ENCODE measurements at places on chromosomes 12 and 14.
A peak's percentile ranks its signal among the peaks of the same experiment; 100 is the strongest.

DNA sequence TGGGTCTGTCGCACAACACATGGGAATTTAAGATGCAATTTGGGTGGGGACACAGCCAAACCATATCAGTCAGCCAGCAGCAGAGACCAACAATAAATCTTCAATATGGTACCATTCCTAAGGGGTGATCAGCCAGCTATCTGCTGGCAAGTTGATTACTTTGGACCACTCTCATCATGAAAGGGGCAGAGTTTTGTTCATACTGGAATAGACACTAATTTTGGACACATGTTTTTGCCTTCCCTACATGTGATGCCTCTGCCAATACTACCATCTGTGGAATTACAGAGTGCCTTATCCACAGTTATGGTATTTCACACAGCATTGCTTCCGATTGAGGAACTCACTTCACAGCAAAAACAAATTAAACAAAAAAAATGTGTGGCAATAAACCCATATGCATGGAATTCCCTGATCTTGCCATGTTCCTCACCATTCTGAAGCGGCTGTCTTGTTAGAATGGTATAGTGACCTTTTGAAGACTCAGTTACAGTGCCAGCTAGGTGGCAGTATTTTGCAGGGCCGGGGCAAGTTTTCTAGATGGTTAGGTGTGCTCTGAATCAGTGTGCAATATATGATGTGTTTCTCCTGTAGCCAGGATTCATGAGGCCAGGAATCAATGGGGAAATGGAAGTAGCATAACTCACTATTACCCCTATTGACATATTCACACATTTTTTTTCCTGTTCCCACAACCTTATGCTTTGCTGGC lies 179.0 kb upstream of the IGF1 start:
- no peak for DNase-seq

GRCh38 chr12:68225576-68226476 lies at the start of gene IL26:
TSS of gene IL26 (minus strand) at chr12:68225810. CDS start at chr12:68225756, 54 bp downstream.
- no peak for DNase-seq

DNA sequence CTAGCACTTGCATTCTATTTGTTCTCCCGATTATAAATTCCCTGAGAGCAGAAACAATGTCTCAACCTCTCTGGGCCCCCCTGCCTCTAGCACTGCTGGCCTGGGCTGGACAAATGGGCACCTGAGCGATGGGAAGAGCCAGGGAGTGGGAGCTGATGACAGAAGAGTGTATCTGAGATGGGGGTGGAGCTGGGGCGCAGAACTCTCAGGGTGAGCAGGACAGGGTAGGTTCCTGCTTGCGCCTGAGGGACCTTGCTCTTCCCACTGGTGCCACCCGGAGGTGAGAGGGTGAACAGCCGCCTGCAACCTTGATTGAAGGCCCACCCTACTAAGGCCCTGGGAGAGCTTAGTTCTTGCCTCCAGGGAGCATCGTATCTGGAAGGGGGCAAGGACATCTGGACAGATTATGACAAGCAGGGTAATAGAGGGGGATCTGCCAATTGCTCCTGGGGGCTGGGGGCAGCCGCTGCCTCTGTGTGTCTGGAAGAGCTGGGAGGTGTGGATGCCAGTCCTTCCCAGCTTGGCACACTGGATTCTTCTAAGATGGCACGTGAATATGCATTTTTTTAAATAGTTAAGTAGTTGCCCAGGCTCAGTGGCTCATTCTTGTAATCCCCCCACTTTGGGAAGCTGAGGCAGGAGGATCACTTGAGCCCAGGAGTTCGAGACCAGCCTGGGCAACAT lies 43.0 kb upstream of the TSPAN9 start:
- DNase-seq = peak; percentile 72

- no peak for DNase-seq
These were observed 248.6 kb upstream of the KRR1 start for GRCh38 chr12:75759842-75760572.

DNA sequence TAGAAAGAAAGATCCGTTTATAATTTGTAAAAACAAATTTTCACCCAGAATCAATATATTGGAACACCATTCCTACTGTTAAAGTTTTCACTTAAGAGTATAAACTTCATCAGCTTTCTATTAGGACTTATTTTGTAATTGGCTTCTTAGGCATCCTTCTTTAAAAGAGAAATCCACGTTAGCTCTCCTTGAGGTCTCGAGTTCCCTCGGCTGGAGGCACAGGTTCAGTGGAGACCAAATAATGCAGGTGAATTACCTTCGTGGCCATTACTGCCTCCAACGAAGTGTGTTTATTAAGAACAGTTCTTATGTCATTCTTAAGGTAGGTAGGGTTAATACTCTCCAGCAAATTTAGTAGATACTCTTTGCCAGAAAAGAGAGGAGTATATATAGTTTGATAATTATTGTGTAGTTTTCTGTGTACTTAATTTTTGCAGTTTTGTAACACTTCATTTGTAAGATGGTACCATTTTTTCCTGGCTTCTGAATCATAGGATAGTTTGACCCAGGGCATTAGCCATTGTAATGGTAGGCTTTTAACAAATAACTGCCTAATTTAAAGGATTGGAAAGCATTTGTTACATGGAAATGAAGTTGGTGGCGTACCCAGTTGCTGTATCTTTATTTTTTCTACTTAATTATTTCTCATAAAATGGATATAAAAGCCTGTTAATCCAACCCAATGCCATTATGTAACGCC lies 2.2 kb downstream of the CALM1 start:
- DNase-seq = no peak

DNA sequence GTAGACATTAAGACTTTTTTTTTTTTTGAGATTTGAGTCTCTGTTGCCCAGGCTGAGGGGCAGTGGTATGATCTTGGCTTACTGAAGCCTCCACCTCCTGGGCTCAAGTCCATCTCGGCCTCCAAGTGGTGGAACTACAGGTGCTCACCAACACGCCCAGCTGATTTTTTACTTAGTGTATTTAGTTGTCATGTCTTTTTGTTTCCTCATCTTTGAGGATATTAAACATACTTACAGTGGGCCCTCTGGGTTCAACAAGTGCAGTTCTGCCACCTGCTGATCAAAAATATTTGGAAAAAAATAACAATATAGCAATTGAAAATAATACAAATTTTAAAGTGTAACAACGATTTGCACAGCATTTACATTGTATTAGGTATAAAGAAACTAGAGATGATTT lies 4.4 kb upstream of the B4GALNT1 start:
- DNase-seq = no peak

GRCh38 chr12:11324426-11324825 lies 14.2 kb upstream of the PRB4 start:
- no peak for DNase-seq

Data from germinal center (tissue), 1 donor.